Stimulated activated naive B cell treated with anti-CD40 and anti-IgM and Interleukin-4, amounts not matched to agents 10 μg/mL and 1 μg/mL and 100 μg/mL, for 72 hours (primary cell): ENCODE measurements at places on chromosomes 12 and 14.
A peak's percentile ranks its signal among the peaks of the same experiment; 100 is the strongest.

- H3K27ac ChIP-seq: peak within 1 kb of the TSS; percentile 59
- H3K27me3 ChIP-seq: peaks cover 34% of the 10 kb centered on the region
- H3K4me1 ChIP-seq: peaks cover 9% of the 10 kb centered on the region
- peaks cover 5% of the 10 kb centered on the region for H3K36me3 ChIP-seq
Measured at GRCh38 chr14:100825713-100826331, at the start of gene MEG3. MEG3 (plus strand) TSS chr14:100826118.

DNA sequence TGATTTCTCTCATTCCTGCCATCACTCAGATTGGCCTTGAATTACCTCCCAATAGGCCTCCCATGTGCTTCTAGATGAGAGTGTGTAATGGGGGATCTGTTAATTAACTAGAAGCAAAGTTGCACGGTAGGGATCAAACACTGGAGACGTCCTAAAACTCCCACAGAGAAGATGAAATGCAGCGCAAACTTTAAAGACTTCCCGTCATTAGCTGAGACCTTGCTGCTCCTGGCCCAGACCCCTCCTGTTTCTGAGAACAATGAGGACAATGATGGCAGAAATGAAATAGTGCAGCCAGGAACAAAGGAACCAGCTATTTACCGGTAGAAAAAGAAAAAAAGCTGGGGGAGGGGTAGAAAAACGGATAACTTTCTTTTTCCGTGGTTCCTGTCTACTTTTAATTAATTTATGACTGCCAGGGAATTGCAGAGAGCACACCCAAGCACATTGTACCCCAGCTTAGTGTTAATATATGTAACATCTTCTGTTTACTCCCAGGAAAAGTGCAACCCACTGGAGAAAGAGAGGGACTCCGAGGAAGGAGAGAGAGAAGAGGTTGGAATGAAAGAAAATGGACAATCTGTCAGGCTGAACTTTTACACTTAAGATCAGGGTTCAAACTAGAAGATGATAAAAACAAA, 280.7 kb upstream of the SOX5 start:
- no peak overlapping the region for H3K4me3 ChIP-seq
- no peaks in the 10 kb centered on the region for H3K27me3 ChIP-seq
- H3K36me3 ChIP-seq: no peaks in the 10 kb centered on the region
- H3K4me1 ChIP-seq: peaks cover 5% of the 10 kb centered on the region
- H3K27ac ChIP-seq: no peak overlapping the region

DNA sequence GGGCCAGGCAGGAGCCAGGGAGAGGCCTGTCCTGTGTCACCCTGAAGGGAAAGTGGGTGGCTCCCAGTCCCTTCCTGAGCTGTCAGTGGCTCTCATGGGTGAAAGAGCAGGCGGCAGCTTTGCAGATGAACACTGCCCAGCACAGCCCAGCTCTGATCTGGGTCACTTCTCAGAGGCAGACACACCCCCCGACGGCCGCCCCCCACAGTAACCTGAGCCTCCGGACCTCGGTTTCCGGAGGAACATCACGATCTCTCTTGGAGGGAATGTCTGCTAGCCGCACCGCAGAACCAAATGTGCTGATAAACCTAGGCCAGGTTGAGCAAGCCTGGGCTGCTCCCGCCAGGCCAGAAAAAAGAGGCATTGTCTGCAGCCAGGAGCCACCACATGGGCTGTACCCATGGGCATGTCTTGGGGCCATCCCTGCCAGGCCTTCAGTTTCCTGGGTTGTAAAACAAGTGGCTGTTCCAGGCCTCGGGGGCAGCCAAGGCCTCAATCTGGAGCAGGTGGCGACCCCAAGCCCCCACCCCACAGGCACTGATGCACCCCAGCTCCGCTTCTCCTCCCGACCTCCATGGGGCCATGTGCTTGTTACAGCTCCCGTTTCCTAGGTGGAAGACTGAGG, 57.6 kb downstream of the NCOR2 start:
- peaks cover 42% of the 10 kb centered on the region for H3K4me1 ChIP-seq
- H3K27ac ChIP-seq: no peak overlapping the region
- no peak overlapping the region for H3K4me3 ChIP-seq
- no peak for DNase-seq
- H3K36me3 ChIP-seq: peaks cover 44% of the 10 kb centered on the region

- no peak overlapping the region for H3K4me3 ChIP-seq
- H3K36me3 ChIP-seq: peaks cover 12% of the 10 kb centered on the region
- no peak for DNase-seq
- no peaks in the 10 kb centered on the region for H3K27me3 ChIP-seq
- H3K27ac ChIP-seq: no peak overlapping the region
Measured at GRCh38 chr12:109871668-109872314, 8.6 kb downstream of the GLTP start.

DNA sequence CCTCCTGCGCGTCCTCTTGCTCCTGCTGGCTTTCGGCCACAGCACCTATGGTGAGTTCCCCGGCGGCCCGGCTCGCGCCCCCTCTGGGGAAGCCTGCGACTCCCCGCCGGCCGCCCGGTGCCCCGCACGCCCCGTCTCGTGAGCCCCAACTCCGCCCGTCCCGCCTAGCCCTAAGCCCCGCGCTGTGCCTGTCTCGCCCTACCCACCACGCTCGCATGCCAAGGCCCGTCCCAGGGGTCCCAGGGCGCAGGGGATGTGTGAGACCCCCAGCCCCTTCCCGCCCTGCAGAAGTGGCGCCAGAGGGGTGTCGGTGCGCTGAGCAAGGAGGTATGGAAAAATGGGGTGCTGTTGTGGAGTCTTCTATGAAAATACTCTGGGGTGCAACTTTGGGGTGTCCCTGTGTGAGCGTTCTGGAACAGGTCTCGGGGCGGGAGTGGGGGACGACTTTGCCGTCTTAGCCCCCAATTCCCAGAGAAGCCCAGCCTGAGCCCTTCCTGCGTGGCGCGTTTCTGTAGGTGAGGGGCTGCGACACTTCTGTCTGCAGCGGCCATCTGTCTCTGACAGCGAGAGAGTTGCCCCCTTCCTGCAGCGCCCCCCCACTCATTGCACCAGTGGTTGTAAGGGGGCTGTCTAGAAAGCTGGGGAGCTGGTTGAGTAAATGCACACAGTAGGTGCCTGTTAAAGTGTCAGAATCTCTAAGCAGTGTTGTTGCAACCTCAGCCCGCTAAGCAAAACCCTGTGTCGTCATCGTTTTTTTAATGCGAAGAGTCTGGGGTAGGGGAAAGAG, 587 bp downstream of the DLK1 start:
- no peak for DNase-seq
- peaks cover 49% of the 10 kb centered on the region for H3K27me3 ChIP-seq
- no peak overlapping the region for H3K27ac ChIP-seq
- H3K36me3 ChIP-seq: no peaks in the 10 kb centered on the region
- no peaks in the 10 kb centered on the region for H3K4me1 ChIP-seq

- H3K4me3 ChIP-seq: peak overlapping the region; percentile 50
- no peak for DNase-seq
- H3K4me1 ChIP-seq: peaks cover 79% of the 10 kb centered on the region
- H3K27me3 ChIP-seq: no peaks in the 10 kb centered on the region
- H3K36me3 ChIP-seq: peaks cover 4% of the 10 kb centered on the region
- peak overlapping the region; percentile 82 for H3K27ac ChIP-seq
Measured at GRCh38 chr14:22497144-22497423, 91.9 kb downstream of the DAD1 start.

DNA sequence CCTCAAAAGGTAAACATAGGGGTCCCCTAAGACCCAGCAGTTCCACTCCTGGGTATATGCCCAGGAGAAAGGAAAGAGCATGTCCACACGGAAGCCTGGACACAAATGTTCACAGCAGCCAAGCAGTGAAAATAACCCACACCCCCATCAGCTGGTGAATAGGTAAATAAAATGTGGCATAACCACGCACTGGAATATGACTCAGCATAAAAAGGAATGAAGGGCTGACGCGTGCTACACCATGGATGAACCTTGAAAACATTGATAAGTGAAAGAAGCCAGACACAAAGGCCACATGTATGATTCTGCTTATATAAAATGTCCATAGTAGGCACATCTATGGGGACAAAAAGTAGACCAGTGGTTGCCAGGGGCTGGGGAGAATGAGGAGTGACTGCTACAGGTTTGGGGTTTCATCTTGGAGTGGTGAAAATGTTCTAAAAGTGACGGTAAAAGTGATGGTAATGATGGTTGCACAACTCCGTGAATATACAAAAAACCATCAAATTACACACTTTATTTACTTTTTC, 3.8 kb upstream of the SCARB1 start:
- no peak for DNase-seq
- no peaks in the 10 kb centered on the region for H3K27me3 ChIP-seq
- H3K4me3 ChIP-seq: no peak overlapping the region

DNA sequence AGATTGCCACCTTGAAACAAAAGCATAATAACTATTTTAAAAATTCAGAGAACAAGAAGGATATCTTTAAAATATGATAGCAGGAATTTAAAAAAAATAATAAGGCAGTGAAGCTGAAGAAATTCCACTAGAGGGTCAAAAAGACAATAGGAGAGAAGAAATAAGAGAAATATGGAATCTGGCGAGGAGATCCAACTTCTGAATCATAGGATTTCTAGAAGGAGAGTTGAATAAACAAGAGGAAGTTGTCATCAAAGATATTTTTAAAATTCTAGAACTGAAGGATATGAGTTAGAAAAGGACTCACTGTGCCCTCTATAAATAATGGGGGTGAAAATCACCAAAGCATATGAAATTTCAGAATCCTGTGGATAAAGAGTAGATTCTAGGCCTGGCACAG, 26.8 kb upstream of the TOMM20L start:
- H3K4me3 ChIP-seq: no peak overlapping the region
- H3K27me3 ChIP-seq: no peaks in the 10 kb centered on the region
- DNase-seq: no peak
- H3K27ac ChIP-seq: no peak overlapping the region
- H3K36me3 ChIP-seq: peaks cover 55% of the 10 kb centered on the region
